ENCODE measurements at places on chromosomes 4 and X. TPM values are rescaled to one million over a fixed set of nuclear protein-coding genes. Genes with fewer than 3 reads are reported as not detected.
A peak's percentile ranks its signal among the peaks of the same experiment; 100 is the strongest.

Gene NLGN4X
- total RNA-seq = not detected

Gene SPATA4
- not detected for total RNA-seq

Gene PRKG2
- total RNA-seq = 0.58 TPM

Gene NDST3
- not detected for total RNA-seq

Gene GSX2
- total RNA-seq = not detected

Gene PRRG1
- not detected for total RNA-seq

Gene USP17L13
- total RNA-seq = not detected

Gene AFP
- total RNA-seq = not detected

Gene PPP4R3C
- total RNA-seq = not detected

Gene IRS4
- total RNA-seq = not detected

Gene ADGRL3
- total RNA-seq = not detected

Gene REPS2
- not detected for total RNA-seq

Gene ARMCX2
- 15.6 TPM for total RNA-seq

- H3K36me3 ChIP-seq = no peaks in the 10 kb centered on the region
- H3K4me3 ChIP-seq = no peak overlapping the region
- H3K4me1 ChIP-seq = peaks cover 29% of the 10 kb centered on the region
- DNase-seq = no peak
Observed at GRCh38 chrX:153905481-153906095, 1.1 kb downstream of the AVPR2 start.

GRCh38 chr4:136749989-136750388 is 782.3 kb downstream of the PCDH18 start:
- H3K4me1 ChIP-seq = no peaks in the 10 kb centered on the region
- H3K27me3 ChIP-seq = no peaks in the 10 kb centered on the region
- no peak overlapping the region for H3K27ac ChIP-seq
- no peak for DNase-seq

- H3K4me3 ChIP-seq = peak overlapping the region; percentile 34
- H3K36me3 ChIP-seq = peaks cover 6% of the 10 kb centered on the region
- H3K27me3 ChIP-seq = no peaks in the 10 kb centered on the region
- peak; percentile 38 for DNase-seq
- H3K4me1 ChIP-seq = peaks cover 46% of the 10 kb centered on the region
Observed at GRCh38 chrX:17590892-17591740, 146.2 kb upstream of the SCML1 start.

DNA sequence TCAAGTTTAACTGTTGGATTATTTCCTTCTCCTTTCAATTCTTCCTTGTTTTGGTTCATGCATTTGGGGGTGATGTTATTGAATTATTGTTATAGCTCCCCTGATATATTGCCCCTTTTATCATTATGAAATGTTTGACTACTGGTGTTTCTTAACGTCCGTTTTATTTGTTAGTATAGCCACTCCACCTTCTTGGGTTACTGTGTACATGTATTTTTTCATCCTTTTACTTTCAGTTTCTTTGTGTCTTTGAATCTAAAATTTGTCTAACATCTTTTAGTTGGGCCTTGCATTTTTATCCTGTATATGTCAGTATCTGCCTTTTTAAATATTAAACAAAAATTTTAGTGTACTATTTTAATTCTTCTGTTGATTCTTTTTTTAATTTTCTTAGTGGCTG is 88.7 kb downstream of the TNIP2 start:
- H3K4me3 ChIP-seq = peak overlapping the region; percentile 41
- DNase-seq = no peak
- peaks cover 16% of the 10 kb centered on the region for H3K4me1 ChIP-seq

- H3K36me3 ChIP-seq = no peaks in the 10 kb centered on the region
- H3K27me3 ChIP-seq = peaks cover 17% of the 10 kb centered on the region
- no peak overlapping the region for H3K4me3 ChIP-seq
- no peak for DNase-seq
Observed at GRCh38 chr4:5930876-5931275, 38.0 kb upstream of the CRMP1 start.

DNA sequence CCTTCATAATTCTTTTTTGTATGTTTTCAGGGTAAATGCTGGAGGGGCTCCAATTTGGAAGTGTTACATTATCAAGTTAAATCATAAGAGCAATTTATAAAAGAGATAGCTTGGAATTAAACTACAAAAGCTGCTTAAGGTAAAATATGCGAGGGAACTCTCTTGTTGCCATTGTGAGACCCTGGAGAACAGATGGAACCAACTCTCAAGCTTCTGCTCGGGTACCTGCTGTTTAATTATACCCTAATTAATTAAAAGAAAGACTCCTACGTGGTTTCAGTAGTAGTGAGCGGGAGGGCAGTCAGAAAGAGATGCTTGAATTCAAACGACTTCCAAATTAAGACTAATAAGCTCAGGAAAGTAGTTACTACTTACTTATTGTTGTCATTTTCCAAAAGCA is 313.1 kb upstream of the TACR3 start:
- H3K27me3 ChIP-seq = no peaks in the 10 kb centered on the region
- DNase-seq = no peak
- no peak overlapping the region for H3K27ac ChIP-seq
- no peaks in the 10 kb centered on the region for H3K4me1 ChIP-seq
- H3K4me3 ChIP-seq = no peak overlapping the region

DNA sequence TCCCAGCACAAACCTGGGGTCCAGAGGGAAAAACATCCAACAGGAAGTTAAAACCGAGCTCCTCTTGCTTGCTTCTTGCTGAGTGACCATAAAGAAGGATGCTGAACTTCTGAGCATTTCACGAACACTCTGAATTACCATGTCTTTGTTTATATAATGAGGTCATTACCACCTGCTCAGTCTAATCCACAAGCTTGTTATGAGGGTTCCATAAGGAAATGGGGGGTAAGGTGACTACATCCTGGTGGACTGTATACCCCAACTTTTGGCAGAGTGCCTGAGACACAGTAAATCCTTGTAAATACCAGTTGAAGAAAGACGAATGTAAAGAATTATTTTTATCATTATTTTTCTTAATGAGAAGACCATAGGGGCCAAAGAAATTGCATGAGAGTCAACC is 16.8 kb downstream of the CCDC149 start:
- H3K27ac ChIP-seq = no peak overlapping the region
- H3K27me3 ChIP-seq = peaks cover under 1% of the 10 kb centered on the region
- no peaks in the 10 kb centered on the region for H3K36me3 ChIP-seq
- no peak for DNase-seq
- no peaks in the 10 kb centered on the region for H3K4me1 ChIP-seq

DNA sequence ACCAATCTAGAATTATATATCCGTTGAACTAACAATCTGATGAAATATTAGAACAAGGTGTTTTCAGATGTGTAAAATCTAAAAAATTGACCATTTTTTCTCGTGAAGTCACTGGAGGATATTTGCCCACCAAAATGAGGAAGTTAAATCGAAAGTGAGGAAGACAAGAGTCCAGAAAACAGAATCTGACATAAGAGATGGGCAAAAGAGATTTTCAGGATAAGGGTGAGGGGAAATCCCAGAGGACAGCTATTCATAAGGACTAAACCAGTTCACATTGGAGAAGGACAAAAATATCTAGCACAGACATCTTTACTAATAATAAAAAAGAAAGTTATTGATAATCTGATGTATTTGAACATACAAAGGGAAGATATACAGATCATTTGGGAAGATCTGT is 18.7 kb upstream of the ALG13 start:
- H3K36me3 ChIP-seq = no peaks in the 10 kb centered on the region
- H3K4me1 ChIP-seq = no peaks in the 10 kb centered on the region
- no peak overlapping the region for H3K27ac ChIP-seq
- no peak for DNase-seq

DNA sequence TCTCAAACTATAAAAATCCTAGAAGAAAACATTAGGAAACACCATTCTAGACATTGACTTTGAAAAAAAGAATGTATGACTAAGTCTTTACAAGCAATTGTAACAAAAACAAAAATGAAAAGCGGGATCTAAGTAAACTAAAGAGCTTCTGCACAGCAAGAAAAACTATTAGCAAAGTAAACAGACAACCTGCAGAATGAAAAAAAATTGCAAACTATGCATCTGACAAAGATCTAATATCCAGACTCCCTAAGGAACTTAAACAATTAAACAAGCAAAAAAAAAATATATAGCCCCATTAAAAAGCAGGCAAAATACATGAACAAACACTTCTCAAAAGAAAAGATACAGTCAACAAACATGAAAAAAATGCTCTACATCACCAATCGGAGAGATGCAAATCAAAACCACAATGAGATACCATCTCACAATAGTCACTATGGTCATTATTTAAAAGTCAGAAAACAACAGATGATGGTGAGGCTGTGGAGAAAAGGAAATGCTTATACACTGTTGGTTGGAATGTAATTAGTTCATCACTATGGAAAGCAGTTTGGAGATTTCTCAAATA is 168.1 kb downstream of the EPHA5 start:
- no peak overlapping the region for H3K4me3 ChIP-seq
- H3K27me3 ChIP-seq = no peaks in the 10 kb centered on the region
- no peak for DNase-seq
- H3K4me1 ChIP-seq = no peaks in the 10 kb centered on the region
- H3K27ac ChIP-seq = no peak overlapping the region

GRCh38 chr4:133160853-133161252 is 11.8 kb downstream of the PCDH10 start:
- H3K4me1 ChIP-seq = no peaks in the 10 kb centered on the region
- H3K27me3 ChIP-seq = peaks cover 4% of the 10 kb centered on the region
- no peaks in the 10 kb centered on the region for H3K36me3 ChIP-seq
- no peak overlapping the region for H3K27ac ChIP-seq
- DNase-seq = no peak

DNA sequence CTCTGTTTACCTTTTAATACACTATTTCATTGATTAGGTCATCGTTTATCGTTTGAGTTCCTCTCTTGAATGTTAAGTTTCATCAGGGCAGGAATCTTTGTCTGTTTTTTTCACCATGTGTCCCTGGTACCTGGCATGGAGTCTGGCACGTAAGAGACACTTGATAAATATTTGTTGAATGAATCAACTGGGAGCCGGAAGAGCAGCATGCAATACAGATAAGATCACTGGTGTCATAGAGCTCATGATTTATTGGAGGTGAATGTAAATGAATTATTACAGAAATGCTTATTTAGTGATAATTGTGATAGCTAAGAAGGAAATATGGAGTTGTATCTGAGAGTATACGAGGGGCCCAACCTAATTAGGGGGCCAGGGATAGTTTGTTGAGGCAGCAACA is 62.8 kb downstream of the UCHL1 start:
- no peak overlapping the region for H3K27ac ChIP-seq
- H3K36me3 ChIP-seq = no peaks in the 10 kb centered on the region

- peaks cover 17% of the 10 kb centered on the region for H3K36me3 ChIP-seq
- no peak overlapping the region for H3K4me3 ChIP-seq
- peaks cover 34% of the 10 kb centered on the region for H3K4me1 ChIP-seq
- H3K27me3 ChIP-seq = peaks cover 97% of the 10 kb centered on the region
Observed at GRCh38 chr4:13526658-13527057, 17.6 kb downstream of the NKX3-2 start.

- DNase-seq = peak; percentile 82
- H3K27me3 ChIP-seq = peaks cover 38% of the 10 kb centered on the region
- H3K4me3 ChIP-seq = peak overlapping the region; percentile 76
- peaks cover 55% of the 10 kb centered on the region for H3K4me1 ChIP-seq
- H3K27ac ChIP-seq = peak overlapping the region; percentile 69
- peaks cover 2% of the 10 kb centered on the region for H3K36me3 ChIP-seq
Observed at GRCh38 chr4:153153339-153153871, 50.8 kb upstream of the TRIM2 start.

GRCh38 chr4:8307121-8307520 is 37.6 kb downstream of the HTRA3 start:
- peaks cover 4% of the 10 kb centered on the region for H3K27me3 ChIP-seq
- H3K27ac ChIP-seq = no peak overlapping the region
- H3K36me3 ChIP-seq = no peaks in the 10 kb centered on the region
- H3K4me3 ChIP-seq = no peak overlapping the region

DNA sequence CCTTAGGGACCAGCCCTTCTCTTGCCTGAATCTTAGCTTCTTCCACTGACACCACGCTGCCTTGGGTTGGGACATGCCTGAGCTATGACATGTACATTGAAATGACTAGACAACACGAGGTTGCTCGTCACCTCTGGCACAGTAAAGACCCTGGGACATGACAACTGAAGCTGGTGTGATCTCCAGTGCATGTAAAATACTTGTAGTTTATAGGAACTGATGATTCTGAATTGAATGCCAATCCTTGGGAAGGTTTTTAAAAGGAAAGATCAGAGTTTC is 100.7 kb upstream of the PGRMC2 start:
- H3K27me3 ChIP-seq = no peaks in the 10 kb centered on the region
- no peak for DNase-seq
- no peak overlapping the region for H3K4me3 ChIP-seq
- no peaks in the 10 kb centered on the region for H3K36me3 ChIP-seq
- no peaks in the 10 kb centered on the region for H3K4me1 ChIP-seq

GRCh38 chr4:95394752-95395306 is 153.9 kb downstream of the UNC5C start:
- H3K4me3 ChIP-seq = no peak overlapping the region
- DNase-seq = no peak
- H3K4me1 ChIP-seq = no peaks in the 10 kb centered on the region
- no peaks in the 10 kb centered on the region for H3K27me3 ChIP-seq

DNA sequence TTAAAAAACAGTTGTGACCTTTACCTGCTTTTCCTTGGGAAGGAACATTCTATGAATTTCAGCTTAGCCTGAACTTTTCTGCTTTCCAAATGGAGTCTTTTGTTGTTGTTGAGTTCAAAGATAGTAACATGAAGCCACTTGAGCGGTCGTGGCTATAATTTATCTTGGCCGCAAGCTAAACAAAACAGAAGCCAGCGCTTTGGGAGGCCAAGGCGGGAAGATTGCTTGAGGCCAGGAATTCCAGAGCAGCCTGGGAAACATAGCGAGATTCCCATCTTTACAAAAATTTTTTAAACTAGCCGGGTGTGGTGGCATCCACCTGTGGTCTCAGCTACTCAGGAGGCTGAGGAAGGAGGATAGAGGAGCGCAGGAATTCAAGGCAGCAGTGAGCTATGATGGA is 29.9 kb downstream of the TKTL1 start:
- DNase-seq = no peak
- no peak overlapping the region for H3K4me3 ChIP-seq
- no peaks in the 10 kb centered on the region for H3K36me3 ChIP-seq
- no peak overlapping the region for H3K27ac ChIP-seq

DNA sequence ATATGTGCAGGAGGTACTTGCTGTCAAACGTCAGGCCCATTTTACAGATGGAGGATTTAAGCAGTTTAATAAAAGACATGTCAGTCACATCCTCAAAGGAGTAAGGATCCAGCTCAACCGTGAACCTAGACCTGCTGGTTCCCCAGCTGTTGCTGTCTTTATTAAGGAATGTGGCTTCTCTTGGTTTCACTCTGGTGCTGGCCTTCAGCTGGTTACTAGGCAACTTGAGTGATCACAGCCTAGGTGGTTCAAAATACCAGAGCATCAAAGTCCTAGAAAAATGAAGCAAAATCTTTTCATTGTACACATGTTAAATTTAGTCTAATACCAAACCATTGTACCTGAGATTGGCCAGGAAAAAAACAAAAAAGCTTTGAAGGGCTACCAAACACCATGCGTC is 32.7 kb upstream of the GLRA2 start:
- no peaks in the 10 kb centered on the region for H3K36me3 ChIP-seq
- peaks cover 17% of the 10 kb centered on the region for H3K4me1 ChIP-seq
- peak overlapping the region; percentile 92 for H3K27ac ChIP-seq
- no peaks in the 10 kb centered on the region for H3K27me3 ChIP-seq
- H3K4me3 ChIP-seq = peak overlapping the region; percentile 73

Measured in activated naive CD8-positive, alpha-beta T cell treated with anti-CD3 and anti-CD28 coated beads for 36 hours (primary cell).